ENCODE measurements at places on chromosomes 11 and 22.
A peak's percentile ranks its signal among the peaks of the same experiment; 100 is the strongest.

DNA sequence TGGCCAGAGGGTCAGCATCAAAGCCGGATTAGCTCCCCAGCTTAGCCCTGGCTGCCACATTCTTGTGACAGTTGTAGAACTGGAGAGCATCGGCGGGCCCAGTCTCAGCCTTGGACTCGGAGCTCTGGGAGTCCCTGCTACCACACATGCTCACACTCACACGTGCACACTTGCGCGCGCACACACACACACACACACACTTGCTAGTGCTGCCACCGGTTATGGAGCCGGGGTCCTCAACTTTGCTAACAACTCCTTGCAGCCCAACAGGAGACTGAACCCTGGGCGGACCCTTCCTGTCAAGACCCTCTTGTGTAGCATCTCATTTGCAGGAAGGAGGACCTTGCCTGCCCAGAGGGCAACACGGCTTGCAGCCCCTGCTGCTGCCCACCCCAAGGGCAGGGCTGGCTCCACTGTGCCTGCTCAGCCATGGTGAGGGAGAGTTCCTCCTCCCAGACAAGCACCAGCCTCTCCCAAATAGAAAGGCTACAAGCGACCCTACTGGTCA is 107.6 kb downstream of the WNT7B start:
- DNase-seq, result no peak

DNA sequence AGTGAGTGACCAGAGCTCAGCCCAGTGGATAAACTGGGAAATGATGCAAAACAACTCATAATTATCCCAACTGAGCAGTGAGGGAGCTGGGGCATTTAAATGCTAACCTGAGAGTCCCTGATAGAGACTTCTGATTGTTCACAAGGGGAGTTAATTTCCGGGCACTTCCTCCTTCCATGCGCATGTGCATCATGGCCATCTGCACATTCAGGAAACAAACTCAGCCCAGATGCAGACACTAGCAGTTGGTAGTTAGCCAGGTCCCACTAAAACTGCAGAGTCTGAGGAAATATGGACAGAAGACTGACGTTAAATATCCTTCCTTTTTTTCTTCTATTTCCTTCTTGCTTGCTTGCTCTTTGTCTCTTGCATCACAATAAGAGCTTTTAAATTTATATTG is 852.1 kb upstream of the LRRC4C start:
- no peak for DNase-seq

- DNase-seq, result no peak
Measured at GRCh38 chr11:9600644-9601036, 27.2 kb downstream of the WEE1 start.

DNA sequence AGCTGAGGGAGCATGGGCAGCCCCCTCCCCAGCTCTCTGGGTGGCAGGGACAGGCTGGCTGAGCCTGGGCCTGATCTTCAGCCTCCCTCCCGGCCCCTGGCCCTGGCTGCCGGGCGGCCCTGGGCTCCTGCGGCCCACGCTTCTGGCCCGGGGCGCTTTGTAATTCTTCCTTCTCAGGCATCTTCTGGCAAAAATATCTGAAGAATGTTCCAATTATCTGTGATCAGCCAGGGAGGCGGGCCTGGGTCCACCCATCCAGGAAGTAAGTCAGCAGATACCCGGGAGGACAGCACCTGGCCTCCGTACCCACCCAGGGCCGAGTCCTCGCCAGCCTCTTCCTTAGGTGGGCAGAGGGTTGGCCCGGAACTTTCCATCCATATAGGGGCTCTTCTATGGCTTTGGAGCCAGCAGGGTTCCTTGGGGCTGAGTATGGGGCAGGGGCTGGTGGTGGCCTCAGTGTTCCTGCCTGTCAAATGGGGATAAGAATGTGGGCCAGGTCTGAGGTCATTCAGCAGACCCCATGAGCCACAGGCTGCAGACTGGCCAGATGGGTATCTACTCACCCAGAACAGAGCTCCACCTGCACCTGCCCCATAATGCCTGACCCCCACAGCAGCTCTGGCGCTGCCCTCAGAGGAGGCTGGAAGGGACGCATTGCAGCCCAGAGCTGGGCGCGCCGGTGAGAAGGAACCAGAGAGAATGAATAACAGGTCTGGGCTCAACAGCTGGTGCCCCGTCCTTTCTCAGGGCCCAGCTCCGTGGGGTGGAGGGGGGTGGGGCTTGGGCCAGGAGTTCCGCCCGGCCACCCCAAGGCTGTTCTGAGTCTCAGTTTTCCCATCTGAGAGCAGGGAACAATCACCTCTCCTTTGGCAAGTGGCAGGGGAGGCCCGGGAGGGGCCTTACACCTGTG is 16.2 kb downstream of the WNT7B start:
- no peak for DNase-seq

GRCh38 chr22:11628651-11629511 is 3899.1 kb upstream of the OR11H1 start:
- no peak for DNase-seq

GRCh38 chr22:24695561-24696511 is 78.7 kb downstream of the PIWIL3 start:
- DNase-seq, result peak; percentile 27

GRCh38 chr11:108193725-108194124 is 28.7 kb downstream of the NPAT start:
- no peak for DNase-seq

DNA sequence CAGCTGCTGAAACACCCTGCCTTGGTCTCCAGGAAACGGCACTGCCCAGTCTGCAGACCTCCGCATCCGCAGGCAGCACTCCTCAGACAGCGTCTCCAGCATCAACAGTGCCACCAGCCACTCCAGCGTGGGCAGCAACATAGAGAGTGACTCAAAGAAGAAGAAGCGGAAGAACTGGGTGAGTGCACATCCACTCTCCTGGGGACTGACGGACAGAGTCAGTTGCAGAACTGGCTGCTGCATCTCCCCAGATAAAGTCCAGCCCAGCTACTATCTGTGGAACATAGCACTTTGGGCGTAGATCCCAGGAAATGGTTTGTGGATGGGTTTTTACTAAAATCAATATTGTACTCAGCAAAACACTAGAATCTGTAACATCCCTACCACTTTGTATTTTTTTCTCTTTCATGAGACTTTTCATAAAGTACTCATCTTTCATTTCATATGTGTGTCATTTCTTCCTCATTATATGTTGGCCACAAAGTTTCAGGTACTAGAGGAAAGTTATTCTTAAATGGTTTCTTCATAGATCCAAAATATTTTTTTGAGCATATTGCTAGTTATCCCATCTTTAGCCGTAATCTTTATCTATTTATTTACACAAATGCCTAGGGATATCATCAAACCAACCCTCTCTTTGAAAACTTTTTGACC is 80.1 kb downstream of the DBX1 start:
- DNase-seq, result no peak

GRCh38 chr11:78653294-78653909 is 78.7 kb upstream of the NARS2 start:
- DNase-seq, result no peak

DNA sequence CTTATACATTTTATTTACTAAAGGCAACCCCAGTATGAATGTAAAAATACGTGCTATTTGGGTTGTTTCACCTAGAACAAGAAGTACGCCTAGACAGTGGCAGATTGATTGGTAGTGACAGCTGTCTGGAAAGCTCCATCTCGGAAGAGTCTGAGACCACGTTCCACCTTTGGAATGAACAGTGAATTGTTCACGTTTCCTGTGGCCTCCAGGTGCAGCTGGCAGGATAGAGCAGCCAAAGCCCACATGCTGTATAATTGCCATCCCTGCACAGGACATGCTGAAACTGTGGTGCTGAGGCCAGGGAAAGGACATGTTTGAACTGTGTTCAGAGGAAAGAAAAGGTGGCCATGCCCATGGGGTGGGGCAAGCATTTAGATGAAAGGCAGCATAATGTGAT is 218.7 kb upstream of the MTNR1B start:
- DNase-seq, result no peak
